MCF 10A (cell line): ENCODE measurements at places on chromosomes 6 and 20. TPM values are rescaled to one million over a fixed set of nuclear protein-coding genes. Genes with fewer than 3 reads are reported as not detected.
A peak's percentile ranks its signal among the peaks of the same experiment; 100 is the strongest.

Gene R3HDML
- total RNA-seq, result not detected in 2 replicates

Gene CST11
- not detected in 2 replicates for total RNA-seq

Gene CDH4
- total RNA-seq, result 25.0 and 44.8 TPM in 2 replicates

Gene PDE7B
- 0.42 and 1.4 TPM in 2 replicates for total RNA-seq

Gene FAM209B
- total RNA-seq, result not detected in 2 replicates

Gene FAM162B
- total RNA-seq, result not detected in 2 replicates

Gene PBX2
- 48.1 and 49.2 TPM in 2 replicates for total RNA-seq

Gene HLA-DPB1
- not detected in 2 replicates for total RNA-seq

- no peaks in the 10 kb centered on the region for H3K36me3 ChIP-seq
- DNase-seq, result peak; percentile 56
- H3K4me1 ChIP-seq, result peaks cover 12% of the 10 kb centered on the region
- H3K27ac ChIP-seq, result no peak overlapping the region
- no peak overlapping the region for H3K4me3 ChIP-seq
Observed at GRCh38 chr6:147106759-147107401, 97.3 kb upstream of the STXBP5 start.

- H3K36me3 ChIP-seq, result no peaks in the 10 kb centered on the region
- no peaks in the 10 kb centered on the region for H3K27me3 ChIP-seq
- no peak for DNase-seq
- no peak overlapping the region for H3K4me3 ChIP-seq
- peaks cover 17% of the 10 kb centered on the region for H3K4me1 ChIP-seq
Observed at GRCh38 chr6:155162682-155163081, 101.1 kb upstream of the CLDN20 start.

- H3K27ac ChIP-seq, result peak overlapping the region; percentile 87
- no peak for DNase-seq
- H3K4me1 ChIP-seq, result peaks cover 12% of the 10 kb centered on the region
- H3K27me3 ChIP-seq, result no peaks in the 10 kb centered on the region
- no peak overlapping the region for H3K4me3 ChIP-seq
- H3K36me3 ChIP-seq, result no peaks in the 10 kb centered on the region
Observed at GRCh38 chr6:30520522-30520921, 31.2 kb downstream of the HLA-E start.

DNA sequence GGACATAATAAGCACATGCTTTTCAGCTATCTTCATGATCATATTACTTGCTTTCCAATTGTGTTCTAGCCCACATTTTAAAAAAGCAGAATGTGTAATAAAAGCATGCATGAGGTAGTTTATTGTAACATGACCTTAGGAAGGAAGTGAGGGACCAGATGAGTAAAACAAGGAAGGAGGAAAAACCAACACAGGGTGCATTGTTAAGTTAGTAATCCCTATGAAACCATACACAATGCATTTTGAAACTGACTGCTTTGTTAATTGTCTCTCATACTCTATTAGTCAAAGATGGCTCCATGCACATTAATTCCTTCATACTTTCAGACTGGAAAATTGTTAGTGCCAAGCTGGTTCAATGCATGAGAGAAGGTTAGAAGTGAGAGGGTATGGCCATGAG lies 37.7 kb upstream of the CENPW start:
- H3K27ac ChIP-seq, result no peak overlapping the region
- H3K4me1 ChIP-seq, result no peaks in the 10 kb centered on the region
- DNase-seq, result no peak
- no peaks in the 10 kb centered on the region for H3K27me3 ChIP-seq
- peaks cover 6% of the 10 kb centered on the region for H3K36me3 ChIP-seq

- H3K4me1 ChIP-seq, result no peaks in the 10 kb centered on the region
- no peak overlapping the region for H3K27ac ChIP-seq
- DNase-seq, result no peak
- no peak overlapping the region for H3K4me3 ChIP-seq
- H3K27me3 ChIP-seq, result peaks cover 48% of the 10 kb centered on the region
Observed at GRCh38 chr6:13907001-13907350, 17.8 kb upstream of the RNF182 start.

- H3K36me3 ChIP-seq, result no peaks in the 10 kb centered on the region
- H3K4me1 ChIP-seq, result peaks cover 6% of the 10 kb centered on the region
- H3K27me3 ChIP-seq, result no peaks in the 10 kb centered on the region
- no peak for DNase-seq
- H3K27ac ChIP-seq, result no peak overlapping the region
Observed at GRCh38 chr6:109229536-109229935, 134.2 kb downstream of the CEP57L1 start.

DNA sequence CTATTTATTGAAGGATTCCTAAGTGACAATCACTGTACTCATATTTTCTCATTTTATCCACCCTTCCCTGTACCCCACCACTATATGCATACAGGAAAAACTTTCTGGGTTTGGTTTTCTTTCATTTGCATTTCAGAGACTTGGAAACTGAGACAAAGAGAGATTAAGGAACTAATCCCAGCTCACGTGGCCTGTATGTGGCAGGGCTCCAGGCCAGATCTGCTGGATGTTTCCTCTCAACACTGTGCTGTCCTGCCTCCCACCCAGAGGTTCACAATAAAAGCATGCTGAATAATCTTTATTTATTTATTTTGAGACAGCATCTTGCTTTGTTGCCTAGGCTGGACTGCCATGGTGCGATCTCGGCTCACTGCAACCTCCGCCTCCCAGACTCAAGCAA lies 50.2 kb downstream of the CEP162 start:
- no peaks in the 10 kb centered on the region for H3K4me1 ChIP-seq
- no peak for DNase-seq
- H3K4me3 ChIP-seq, result no peak overlapping the region
- no peaks in the 10 kb centered on the region for H3K27me3 ChIP-seq

DNA sequence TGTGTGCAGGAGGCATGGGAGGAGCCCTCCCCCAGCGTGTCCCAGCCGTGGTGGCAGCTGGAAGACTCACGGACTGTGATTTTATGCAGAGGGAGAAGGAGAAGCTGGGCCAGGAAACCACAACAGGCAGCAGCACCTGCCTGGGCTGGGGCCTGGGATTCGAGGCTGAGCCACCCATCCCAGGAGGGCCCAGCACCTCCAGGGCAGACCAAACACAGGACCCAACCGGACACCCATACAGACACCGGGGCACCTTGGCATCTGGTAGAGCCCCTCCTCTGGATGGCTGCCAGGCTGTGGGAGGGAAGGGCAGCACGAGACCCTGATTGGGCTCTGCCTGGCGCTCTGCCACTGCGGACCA lies 41.7 kb upstream of the CHRNA4 start:
- DNase-seq, result no peak
- no peaks in the 10 kb centered on the region for H3K36me3 ChIP-seq

- no peak overlapping the region for H3K4me3 ChIP-seq
- DNase-seq, result no peak
- H3K27ac ChIP-seq, result no peak overlapping the region
- H3K27me3 ChIP-seq, result no peaks in the 10 kb centered on the region
- H3K36me3 ChIP-seq, result peaks cover 61% of the 10 kb centered on the region
Observed at GRCh38 chr6:57104336-57104735, 14.3 kb downstream of the ZNF451 start.

DNA sequence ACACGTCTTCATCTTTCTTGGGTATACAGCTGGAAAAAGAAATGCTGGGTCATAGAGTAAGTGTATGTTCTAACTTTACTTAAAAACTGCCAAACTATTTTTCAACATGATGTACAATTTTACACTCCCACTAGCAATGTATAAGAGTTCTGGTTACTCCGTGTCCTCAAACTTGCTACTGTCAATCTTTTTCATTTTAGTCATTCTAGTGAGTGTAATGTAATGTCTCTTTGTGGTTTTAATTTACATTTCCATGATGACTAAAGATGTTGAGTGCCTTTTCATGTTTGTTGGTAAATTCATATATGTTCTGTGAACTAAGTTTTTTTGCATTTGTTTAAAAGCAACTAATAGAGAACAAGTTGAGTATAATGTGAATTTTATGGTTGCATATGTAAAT lies 43.9 kb downstream of the ATG5 start:
- H3K4me3 ChIP-seq, result no peak overlapping the region
- peaks cover 12% of the 10 kb centered on the region for H3K36me3 ChIP-seq
- no peaks in the 10 kb centered on the region for H3K27me3 ChIP-seq
- no peak overlapping the region for H3K27ac ChIP-seq
- DNase-seq, result no peak

GRCh38 chr20:63749597-63750508 lies 10.3 kb downstream of the SLC2A4RG start:
- no peaks in the 10 kb centered on the region for H3K4me1 ChIP-seq
- no peaks in the 10 kb centered on the region for H3K27me3 ChIP-seq

GRCh38 chr20:23114448-23115082 lies 28.4 kb upstream of the CD93 start:
- no peaks in the 10 kb centered on the region for H3K27me3 ChIP-seq
- DNase-seq, result no peak
- no peaks in the 10 kb centered on the region for H3K36me3 ChIP-seq
- H3K4me3 ChIP-seq, result no peak overlapping the region
- peaks cover 13% of the 10 kb centered on the region for H3K4me1 ChIP-seq

DNA sequence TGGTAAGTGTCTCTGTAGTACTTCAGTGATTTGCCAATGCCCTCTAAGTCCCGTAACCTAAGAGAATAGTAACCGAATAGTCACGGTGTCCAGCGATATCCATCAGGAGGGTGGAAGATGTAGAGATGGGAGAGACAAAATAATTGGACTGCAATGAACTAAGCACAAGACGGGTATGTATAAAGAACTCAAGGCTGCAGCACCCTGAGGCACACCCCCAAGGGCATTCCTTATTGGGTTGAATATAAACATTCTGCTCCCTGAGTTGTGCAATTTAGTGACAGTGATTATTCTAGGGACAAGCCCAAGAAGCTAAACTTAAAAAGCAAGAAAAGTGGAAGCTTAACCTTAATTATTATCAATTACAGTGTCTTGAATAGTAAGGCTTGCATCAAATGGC lies 14.6 kb downstream of the DST start:
- no peak overlapping the region for H3K27ac ChIP-seq
- H3K27me3 ChIP-seq, result no peaks in the 10 kb centered on the region
- peaks cover 21% of the 10 kb centered on the region for H3K4me1 ChIP-seq
- no peaks in the 10 kb centered on the region for H3K36me3 ChIP-seq
- no peak for DNase-seq
- H3K4me3 ChIP-seq, result no peak overlapping the region

DNA sequence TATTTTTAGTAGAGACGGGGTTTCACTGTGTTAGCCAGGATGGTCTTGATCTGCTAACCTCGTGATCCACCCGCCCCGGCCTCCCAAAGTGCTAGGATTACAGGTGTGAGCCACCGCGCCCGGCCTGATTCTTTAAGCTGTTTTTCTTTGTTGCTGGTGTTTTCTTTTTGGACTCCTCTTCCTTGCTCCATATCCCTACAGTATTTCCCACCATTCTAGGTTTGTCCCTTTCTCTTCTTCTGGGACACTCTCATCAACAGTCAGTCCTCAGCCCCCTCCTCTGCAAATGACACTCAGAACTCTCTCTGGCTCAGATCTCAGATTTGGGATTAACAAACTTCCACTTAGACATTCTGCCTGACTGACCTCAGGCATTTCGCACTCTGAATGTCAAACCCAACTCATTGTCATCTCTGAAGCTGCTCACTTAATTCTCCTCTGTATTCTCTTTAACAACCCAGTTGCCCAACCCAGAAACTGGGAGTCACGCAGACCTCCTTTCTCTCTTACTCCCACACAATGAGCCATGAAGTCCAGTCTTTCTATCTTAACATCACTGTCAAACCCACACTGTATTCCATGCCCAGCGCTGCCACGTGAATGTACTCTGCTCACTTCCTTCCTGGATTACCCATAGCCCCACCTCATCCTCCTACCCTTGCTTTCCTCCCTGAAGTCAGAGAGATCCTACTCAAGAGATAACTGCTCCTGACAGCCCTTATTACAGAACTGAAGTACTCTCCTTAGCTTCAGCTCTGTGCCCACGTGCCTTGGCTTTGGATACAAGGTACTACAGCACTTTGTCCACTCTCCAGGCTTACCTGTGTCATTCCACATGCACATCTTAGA lies 2.6 kb downstream of the MPIG6B start:
- no peak overlapping the region for H3K27ac ChIP-seq
- peaks cover 6% of the 10 kb centered on the region for H3K36me3 ChIP-seq
- no peak overlapping the region for H3K4me3 ChIP-seq
- H3K27me3 ChIP-seq, result no peaks in the 10 kb centered on the region

GRCh38 chr6:151092591-151092990 lies 147.2 kb upstream of the AKAP12 start:
- peaks cover 74% of the 10 kb centered on the region for H3K36me3 ChIP-seq
- no peaks in the 10 kb centered on the region for H3K4me1 ChIP-seq
- no peak overlapping the region for H3K4me3 ChIP-seq
- DNase-seq, result no peak
- peak overlapping the region; percentile 61 for H3K27ac ChIP-seq
- H3K27me3 ChIP-seq, result no peaks in the 10 kb centered on the region

GRCh38 chr6:100276311-100277057 lies 188.2 kb downstream of the SIM1 start:
- no peak overlapping the region for H3K27ac ChIP-seq
- no peak overlapping the region for H3K4me3 ChIP-seq
- no peaks in the 10 kb centered on the region for H3K27me3 ChIP-seq
- DNase-seq, result no peak

GRCh38 chr6:168028181-168028580 lies 30.7 kb downstream of the KIF25 start:
- H3K4me3 ChIP-seq, result no peak overlapping the region
- no peaks in the 10 kb centered on the region for H3K36me3 ChIP-seq
- H3K27ac ChIP-seq, result no peak overlapping the region

GRCh38 chr6:146526192-146526591 lies 17.4 kb upstream of the RAB32 start:
- peak; percentile 6 for DNase-seq
- H3K36me3 ChIP-seq, result no peaks in the 10 kb centered on the region
- no peak overlapping the region for H3K4me3 ChIP-seq
- H3K27ac ChIP-seq, result no peak overlapping the region
- no peaks in the 10 kb centered on the region for H3K4me1 ChIP-seq
